ENCODE measurements at places on chromosomes 7 and 10.

DNA sequence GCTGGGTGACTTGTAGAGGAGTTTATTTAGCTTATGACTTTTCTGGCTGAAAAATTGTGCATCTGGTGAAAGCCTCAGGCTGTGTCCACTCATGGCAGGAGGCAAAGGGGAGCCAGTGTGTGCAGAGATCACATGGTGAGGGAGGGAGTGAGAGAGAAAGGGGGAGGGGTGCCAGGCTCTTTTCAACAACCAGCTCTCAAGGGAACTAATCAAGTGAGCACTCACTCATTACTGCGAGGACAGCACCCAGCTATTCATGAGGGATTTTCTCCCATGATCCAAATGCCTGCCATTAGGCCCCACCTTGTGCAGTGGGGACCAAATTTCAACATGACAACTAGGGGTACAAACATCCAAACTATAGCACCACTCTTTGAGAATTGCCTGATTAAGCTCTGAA is 590.2 kb downstream of the MAGI2 start:
- DNase-seq: no peak

DNA sequence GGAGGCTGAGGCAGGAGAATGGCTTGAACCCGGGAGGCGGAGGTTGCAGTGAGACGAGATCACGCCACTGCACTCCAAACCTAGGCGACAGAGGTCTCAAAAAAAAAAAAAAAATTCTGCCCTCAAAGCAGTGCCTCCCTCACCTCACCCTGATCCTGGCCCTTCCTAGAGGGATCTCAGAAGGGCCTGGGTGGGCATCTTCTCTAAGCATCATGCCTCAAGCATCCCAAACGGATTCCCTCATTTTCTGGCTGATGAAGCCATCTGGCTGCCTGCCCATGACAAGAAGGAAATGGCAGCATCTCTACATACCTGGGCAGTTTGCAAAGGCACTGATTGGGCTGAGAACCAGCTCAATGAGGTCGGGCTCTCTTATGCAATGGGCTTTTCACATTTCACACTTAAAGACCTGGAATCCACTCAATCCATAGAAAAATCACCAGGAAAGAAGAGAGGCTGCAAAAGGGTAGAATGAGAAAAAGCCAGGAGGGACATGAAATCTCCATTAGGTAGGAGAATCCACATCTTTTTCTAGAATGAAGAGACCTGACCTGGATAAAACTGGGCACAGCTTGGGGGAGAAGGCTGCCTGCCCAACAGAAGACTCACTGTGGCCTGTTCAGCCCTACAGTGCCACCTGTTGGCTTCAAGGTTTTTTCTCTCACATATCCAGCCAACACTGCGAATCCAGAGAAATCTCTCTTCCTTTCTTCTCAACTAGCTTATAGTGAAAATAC is 48.1 kb downstream of the PDLIM1 start:
- peak; percentile 13 for DNase-seq

DNA sequence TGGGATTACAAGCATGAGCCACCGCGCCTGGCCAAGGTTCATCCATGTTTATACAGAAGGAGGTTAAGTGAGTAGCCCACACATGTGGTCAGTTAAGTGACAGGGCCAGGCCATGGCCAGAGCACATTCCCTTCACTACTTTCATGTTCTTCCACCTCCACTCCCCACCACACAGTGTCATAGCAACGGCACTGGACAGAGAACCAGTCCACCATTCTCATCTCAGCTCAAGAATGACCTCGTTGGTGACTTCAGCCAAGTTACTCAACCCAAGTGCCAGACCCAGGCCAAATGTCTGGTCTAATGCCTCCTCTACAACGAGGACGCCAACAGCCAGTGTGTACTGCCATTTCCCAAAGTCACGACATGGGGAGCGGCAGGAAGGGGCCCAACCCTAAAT is 62.4 kb downstream of the INHBA start:
- no peak for DNase-seq

DNA sequence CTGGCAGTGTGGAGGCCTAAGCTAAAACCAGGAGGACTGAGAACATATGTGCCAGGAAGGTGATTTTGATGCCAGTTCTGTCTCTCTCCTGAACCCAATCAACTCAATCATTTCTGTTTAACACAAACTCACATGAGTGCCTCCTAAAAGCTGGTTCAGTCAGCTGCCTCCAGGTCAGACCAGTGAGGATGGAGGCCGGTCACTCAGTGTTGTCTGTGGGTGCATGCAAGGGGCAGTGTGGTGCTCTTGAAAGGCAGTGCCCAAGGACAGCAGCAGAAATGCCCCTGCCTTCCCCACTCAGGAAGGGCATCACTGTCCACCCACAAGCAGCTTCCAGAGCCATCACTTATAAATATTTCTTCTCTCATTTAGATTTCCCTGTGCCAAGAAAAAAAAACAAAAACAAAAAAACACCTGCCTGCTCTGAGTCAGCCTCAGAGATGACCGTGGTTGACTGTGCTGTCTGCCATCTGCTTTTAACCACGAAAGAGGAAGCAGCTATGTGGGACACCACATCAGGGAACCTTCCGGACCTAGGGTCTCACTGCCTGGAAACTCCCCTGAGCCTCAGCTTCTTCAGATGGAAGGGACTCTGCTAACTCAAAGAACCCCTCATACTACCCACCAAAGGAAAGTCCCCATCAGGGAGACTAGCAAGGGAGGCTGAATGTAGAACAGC is 39.1 kb downstream of the VOPP1 start:
- peak; percentile 29 for DNase-seq

DNA sequence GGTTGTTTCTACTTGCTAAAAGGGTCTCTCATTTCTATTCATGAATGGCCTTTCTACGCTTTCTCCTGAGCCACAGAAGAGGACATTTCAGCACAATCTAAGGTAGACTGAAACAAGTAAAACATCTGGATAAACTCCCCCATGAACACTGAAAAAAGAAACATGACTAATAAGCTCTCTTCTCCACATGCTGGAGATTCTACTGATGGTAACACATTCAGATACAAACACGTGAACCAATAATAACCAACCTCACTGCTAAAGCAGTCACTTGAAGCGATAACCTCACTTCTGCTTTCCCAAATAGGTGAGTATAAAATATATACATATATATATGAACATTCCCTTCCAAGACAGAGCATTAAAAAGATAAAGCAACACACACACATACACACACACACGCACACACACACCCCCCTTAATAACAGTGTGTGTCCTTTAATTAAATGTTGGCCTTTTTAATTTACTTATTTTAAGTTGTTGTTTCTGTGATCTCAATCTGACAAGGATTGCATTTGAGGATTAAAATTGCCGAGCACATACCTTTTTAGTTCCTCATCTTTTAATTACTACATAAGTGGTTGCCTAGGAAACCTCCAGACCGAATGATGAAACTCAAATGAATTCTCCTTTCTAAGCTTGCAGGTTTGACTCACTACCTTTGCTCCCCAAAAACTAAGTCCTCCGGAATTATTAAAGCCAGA is 292.4 kb upstream of the KLF14 start:
- no peak for DNase-seq

DNA sequence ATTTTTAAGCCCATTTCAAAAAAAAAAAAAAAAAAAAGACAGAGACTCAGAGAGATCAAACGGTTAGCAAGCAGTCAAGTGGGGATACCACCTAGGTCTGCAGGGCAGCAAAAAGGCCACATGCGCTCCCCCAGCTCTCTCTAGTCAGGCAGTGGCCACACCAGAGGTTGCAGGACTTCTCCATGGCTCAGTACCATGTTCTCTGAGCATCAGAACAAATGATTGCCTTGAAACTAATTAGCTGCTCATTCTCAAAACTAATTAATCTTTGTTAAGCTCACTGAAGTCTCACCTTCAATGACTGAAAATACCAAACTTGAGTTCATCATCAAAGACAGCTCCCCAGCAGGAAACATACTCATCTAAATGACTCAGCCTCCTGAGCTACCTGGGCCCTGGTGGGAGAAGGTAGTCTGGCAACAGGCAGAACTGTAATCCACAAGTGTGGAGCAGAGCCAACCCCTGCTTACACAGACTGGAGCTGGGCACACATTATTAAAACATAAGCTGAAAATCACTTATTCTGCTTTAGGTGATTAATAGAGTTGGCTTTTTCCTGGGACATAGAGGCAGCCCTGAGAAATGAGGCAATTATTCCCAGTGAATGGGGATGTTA is 319.6 kb downstream of the GRID1 start:
- no peak for DNase-seq

DNA sequence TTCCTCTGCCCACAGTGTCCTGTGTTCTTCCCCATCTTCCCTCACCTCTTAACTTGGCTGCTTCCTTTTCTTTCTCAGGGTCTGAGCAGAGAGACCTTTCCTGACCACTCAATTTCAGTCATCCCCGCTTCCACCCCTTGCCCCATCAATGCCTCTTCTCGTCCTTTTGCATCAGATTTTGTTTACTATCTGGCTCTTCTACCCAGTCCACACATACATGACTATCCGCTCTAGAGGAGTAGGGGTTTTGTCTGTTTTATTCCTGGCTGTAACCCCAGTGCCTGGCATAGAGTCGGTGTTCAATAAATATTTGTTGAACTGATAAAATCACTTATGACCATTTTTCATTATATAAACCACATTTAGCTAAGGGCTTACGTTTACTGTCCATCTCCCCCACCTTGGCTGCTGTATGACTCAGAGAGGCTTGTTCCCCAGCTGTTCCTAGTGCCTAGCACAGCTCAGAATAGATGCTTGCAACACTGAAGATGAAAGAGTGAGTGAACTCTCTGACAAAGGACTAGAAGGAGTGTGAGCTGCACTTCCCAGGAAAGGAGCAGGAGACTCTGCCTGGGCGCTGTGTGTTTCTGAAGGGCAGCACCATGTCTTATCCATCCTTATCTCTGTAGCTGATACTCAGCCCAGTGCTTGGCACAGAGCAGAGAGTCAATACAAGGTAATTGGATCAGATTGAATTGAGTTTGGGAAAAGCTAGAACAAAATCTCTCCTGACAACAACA is 21.9 kb downstream of the ARID5B start:
- no peak for DNase-seq

GRCh38 chr7:154450451-154450850 is 398.3 kb downstream of the DPP6 start:
- no peak for DNase-seq
